ENCODE measurements at places on chromosomes 12 and 14. TPM values are rescaled to one million over a fixed set of nuclear protein-coding genes. Genes with fewer than 3 reads are reported as not detected.

The ZNF740 gene
- total RNA-seq = 14.7 TPM

GRCh38 chr12:2291182-2291832, 238.5 kb downstream of the CACNA1C start:
- DNase-seq = no peak

DNA sequence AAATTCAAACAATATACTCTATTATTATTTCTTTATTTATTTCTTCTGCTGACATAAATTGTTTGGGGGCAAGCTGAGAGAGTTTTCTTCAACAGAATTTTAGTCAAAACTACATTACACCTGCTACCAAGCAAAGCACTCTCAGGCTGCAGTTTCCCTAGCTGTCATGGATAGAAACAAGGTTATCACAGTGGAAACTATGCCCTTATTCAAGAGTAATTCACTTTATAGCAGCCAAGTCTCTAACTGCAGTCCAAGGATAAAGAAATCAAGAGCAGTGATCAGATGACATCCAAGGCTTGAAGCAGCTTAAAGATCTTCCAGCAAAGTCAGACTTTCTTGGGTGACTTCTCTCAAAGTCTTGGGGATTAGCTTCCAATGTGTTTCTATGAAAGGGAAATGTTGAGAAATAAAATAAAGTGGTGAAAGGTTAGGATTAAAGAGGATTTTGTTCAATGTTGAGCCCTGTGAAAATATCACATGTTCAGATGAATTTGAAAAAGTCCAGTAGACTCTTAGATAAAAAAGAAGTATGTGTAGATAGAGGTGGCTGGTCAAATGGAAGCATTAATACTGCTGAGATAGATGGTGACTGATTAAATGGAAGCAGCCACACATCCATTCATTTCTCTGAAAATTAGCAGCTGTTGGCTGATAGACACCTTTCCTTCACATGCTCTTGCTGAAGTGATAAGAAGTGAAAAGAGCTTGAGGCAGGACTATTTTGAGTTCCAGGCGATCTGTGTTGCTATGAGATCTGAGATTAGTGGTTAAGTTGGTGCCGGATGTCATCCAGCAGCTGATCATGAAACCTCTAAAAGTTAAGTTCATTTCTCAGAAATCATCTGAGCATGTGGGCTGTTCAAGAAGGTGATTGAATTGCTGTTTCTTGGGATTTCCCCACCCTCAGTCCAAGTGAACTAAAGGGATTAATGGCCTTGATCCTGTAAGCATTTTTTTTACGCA, 257.8 kb upstream of the BTG1 start:
- no peak for DNase-seq

DNA sequence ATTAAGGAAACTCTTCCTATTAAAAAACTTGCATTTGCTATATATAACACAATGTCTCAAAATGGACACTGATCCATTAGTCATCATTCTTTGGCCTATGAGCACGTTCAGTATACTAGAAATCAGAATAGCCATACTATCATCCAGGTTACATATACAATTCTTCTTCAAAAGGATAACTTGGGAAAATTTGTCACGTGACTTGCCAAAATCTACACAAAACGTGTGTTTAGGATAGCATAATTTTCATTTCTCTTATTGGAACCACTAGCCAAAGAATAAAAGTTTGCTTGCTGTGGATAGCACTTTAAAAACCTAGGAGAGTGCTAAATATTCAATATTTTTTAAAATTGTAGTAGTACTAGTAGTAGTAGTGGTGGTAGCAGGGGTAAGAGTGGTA, 714.3 kb upstream of the FOXG1 start:
- DNase-seq = no peak

GRCh38 chr14:23578560-23579310, at the start of gene JPH4:
TSS of gene JPH4 (minus strand) at chr14:23578790. CDS start at chr14:23577453, 1,337 bp downstream.
- DNase-seq = peak; percentile 87

- no peak for DNase-seq
Observed at GRCh38 chr14:54003064-54003463, 46.4 kb upstream of the BMP4 start.

The EML5 gene
- total RNA-seq = under 0.01 TPM

The SMOC1 gene
- total RNA-seq = 25.7 TPM

DNA sequence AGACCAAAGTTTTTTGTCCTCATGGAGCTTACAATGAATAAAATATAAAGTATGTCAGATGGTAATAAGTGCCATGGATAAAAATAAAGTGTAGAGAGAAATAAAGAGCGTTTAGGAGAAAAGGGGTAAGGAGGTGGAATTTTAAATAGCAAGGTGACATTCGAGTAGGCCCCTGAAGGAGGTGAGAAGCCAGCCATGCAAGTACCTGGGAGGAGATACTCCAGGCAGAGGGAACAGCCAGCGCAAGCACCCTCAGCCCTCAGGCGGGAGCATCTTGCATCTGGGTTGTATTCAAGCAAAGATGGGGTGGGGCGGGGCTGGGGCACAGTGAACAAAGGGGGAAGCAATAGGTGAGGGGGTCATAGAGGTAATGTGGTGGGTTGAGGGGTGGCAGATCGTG, 4.3 kb downstream of the TBC1D30 start:
- no peak for DNase-seq

The OTOGL gene
- total RNA-seq = 0.36 TPM

DNA sequence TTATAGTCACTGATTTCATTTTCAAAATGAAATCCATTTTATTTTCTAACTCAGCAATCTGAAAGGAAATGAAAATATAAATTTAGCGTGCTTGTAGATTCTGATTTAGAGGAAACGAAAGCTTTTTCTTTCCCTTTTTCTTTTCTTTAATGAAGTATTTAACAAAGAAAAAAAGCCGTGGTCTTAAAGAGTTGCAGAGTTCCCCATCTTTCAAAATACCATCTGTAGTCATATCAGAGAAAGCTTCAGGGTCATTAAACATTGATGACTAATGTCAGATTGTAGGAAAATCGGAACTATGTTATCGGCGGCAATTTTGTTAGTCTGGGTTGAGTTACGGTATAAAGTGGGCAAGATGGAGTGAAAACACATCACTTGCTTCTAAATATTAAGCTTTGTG, 32.3 kb downstream of the DRAM1 start:
- DNase-seq = no peak

- peak; percentile 26 for DNase-seq
Observed at GRCh38 chr14:71625891-71626701, 306.1 kb upstream of the RGS6 start.

- no peak for DNase-seq
Observed at GRCh38 chr14:72941286-72941985, 15.2 kb downstream of the DCAF4 start.

The ANG gene
- 7.2 TPM for total RNA-seq

GRCh38 chr14:73861073-73861472, 9.4 kb downstream of the PTGR2 start:
- no peak for DNase-seq

DNA sequence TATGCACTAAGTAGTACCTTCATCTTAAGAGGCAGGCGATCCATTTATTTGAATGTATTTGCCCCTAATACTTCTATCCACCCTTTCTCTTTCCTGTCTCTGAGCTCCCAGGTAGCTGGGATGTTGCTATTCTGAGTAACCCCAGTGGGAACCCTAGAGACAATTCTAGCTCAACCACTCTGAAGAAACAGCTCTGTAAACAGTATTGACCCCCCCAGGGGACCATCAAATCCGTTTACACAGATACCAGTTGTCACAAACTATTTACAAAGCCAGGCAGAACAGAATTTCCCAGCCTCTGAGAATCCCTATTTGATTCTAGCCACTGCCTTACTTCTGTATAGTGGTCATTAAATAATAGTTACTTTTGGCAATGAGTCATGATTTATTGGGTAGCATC, 64.9 kb downstream of the MIPOL1 start:
- DNase-seq = no peak

- peak; percentile 78 for DNase-seq
Observed at GRCh38 chr12:108560321-108560721, 652 bp downstream of the SART3 start.

DNA sequence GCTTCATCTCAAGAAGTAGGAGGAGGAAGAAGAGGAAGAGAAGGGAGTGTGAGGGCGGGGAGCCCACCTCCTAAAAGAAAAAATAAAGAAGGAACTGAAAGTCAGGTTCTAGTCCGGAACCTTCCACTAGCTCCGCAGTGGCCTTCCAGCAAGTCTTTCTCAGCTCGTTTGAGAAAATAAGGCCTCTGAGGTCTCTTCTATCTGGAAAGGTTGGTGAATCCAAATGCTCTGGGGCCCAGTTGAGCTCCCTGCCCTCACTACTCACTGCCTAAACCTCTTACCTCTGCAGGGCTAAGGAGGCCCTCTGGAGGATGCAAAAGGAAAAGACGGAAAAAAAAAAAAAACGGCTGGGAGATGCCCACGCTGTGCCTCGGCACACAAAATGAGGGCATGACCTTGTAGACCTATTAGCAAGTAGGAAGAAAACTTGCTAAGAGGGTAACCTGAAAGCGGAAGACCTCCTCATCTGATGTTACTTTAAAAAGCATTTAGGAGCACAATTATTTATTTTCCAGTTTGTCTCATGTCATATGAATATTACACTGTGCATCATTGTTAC, 35.9 kb downstream of the FBLN5 start:
- DNase-seq = peak; percentile 87

The NOVA1 gene
- total RNA-seq = not detected

DNA sequence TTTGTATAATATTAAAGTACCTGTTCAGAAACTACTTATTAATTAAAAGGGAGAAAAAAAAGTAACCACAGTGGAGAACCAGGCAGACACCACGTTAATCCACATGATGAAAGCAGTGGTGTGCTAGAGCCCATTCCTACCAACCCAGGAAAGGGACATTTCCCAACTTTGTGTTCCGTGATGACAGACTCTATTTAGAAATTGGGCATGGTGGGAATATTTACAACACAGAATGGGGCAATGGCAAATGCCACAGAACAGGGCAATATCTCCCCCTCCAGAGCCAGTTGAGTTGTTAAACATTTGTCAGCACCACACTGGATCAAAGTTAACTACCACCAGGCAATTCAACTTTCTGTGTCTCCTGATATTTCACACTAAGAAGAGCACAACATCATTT, 1.2 kb upstream of the HIGD1C start:
- no peak for DNase-seq

GRCh38 chr12:4820971-4821370, 88.7 kb upstream of the KCNA1 start:
- DNase-seq = no peak

Measured in osteoblast (primary cell).